Stimulated activated CD8-positive, alpha-beta memory T cell treated with anti-CD3 and anti-CD28 coated beads, Interleukin-4, amount 100 ng/mL, for 1 hour (primary cell): ENCODE measurements at places on chromosomes 11 and 22.

GRCh38 chr11:81970886-81971285, 762.8 kb downstream of the FAM181B start:
- DNase-seq = no peak

- DNase-seq = no peak
Observed at GRCh38 chr11:123314972-123315371, 115.1 kb upstream of the GRAMD1B start.

DNA sequence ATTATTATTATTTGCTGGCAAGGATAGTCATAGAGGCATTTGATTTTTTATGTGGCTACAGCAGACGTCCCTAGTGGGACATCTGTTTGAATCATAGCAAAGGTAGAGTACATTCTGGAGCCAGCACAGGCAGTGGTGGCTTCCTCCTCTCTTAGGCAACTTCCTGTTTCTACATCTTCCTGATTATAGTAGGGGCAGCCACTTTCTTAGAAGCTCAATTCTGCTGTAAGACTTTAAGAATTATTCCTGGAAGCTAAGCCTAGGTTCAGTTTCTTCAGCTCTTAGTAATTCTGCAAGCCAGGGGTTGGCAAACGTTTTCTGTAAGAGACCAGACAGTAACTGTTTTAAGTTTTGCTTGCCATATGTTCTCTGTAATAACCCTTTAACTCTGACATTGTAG, 129.3 kb upstream of the TENM4 start:
- no peak for DNase-seq

DNA sequence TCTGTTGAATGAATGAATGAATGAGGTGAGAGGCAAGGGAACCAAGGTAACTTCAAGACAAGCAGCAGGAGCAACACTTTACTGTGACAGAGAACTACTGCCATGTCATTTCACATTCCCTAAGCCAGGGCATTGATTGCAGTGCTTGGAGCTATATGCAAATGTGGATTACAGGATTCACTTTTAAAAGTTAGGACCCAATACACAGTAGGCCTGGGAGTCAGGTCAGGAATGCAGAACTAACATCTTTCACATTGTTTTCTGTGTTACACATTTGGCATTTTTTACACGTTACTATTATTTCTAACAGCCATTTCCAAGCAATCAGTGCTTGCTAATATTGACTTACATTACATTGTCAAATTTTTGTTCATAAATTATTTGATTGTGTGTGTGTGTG, 26.2 kb upstream of the ME3 start:
- no peak for DNase-seq

DNA sequence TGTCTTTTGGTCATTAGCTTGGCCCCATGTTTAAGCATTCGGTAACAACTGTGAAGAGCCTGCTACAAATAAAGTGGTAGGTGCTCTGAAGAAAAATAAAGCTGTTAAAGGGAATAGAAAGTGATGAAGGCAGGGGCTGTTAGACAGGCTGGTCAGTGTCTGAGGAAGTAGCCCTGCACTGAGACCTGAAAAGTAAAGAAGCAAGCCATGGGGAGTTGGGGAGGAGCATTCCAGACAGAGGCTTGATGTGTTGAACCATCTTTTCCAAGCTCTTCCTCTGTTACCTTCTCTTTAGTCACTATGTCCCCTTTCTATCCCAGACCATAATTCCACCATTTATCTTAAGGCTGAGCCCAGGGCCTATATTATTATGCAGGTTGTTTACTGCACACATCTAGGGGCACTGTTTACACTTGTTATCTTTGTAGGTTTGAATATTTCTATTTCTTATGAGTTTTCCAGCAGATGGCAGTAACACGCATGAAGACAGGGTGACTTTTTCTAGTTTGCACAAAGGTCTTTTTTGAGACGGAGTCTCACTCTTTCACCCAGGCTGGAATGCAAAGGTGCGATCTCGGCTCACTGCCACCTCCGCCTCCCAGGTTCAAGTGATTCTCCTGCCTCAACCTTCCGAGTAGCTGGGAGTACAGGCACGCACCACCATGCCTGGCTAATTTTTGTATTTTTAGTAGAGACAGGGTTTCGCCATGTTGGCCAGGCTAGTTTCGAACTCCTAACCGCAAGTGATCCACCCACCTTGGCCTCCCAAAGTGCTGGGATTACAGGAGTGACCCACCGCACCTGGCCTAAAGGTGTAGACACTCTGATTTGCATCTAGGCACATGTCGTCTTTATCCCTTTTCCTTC, 23.0 kb downstream of the ZFTA start:
- DNase-seq = no peak
